ENCODE measurements at places on chromosomes 5 and 9.

DNA sequence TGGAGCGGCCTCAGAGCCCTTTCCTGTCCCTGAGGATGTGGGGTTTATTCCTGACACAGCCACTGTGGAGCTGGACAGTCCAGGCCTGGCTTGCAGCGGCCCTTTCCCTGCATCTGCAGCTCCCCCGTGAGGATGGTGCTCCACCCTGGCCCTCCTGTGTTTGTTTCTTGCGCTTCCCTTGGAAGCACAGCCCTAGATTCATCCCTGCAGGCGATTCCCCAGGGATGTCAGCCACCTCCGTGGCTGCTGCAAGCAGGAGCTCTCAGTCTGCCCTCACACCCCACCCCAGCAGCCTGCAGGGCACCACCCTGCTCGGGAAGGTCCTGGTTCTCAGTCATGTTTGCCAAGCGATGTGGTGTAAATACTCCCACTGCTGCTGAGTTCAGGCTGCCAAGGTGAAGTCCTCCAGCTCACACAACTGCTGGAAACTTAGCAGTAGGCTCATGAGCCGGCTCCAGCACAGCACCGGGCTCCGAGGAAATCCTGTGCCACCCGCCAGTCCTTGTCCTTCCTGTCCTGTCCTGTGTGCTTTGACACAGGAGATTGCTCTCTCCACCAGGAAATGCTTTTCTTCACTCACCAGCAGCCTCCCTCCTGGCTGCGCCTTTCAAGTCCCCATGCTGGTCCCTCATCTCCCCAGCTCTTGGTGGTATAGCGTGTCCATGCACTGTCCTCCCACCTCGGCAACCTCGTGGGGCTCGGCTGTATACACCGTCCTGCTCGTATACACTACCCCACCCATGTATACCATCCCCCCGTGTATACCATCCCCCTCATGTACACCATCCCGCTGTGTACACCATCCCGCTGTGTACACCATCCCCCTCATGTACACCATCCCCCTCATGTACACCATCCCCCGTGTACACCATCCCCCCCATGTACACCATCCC lies 16.2 kb downstream of the ROPN1L start:
- no peak for DNase-seq

DNA sequence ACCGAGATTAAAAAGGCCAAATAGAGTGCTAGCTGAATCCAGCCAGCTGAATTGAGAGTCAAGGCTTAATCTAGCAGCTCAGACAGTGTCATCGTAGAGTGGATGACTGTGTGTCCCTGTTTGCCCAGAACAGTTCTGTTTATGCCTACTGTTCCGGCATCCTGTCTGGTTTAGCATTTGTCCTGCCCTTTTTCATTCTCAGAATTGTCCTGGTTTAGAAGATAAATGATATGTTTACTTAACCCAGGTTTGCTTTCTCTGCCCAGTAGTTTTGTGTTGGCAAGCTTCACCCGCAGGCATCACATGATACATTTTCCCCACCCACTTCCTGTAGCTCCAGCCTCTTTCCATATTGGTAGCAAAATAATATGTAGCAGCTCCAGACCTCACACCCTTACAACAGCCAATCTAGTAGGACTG lies 41.3 kb upstream of the ZSWIM6 start:
- DNase-seq, result no peak

DNA sequence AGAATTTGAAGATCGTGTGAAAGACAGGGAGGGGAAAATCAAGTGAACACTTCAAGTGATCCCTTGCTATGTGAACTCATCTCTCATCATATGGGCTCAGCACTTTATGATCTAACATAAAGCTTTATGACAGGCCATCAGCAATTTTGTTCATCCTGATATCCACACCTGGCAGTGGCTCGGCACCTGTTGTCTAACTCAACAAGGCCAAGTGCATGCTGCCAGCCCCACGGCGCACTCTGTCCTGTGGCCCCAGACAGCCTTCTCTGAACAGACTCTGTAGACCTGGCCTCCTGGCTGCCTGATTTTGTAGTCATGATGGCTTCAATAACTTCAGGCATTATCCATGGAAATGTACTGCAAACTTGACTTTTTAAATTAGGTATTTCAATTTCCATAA lies 106.3 kb downstream of the MEF2C start:
- DNase-seq, result no peak

DNA sequence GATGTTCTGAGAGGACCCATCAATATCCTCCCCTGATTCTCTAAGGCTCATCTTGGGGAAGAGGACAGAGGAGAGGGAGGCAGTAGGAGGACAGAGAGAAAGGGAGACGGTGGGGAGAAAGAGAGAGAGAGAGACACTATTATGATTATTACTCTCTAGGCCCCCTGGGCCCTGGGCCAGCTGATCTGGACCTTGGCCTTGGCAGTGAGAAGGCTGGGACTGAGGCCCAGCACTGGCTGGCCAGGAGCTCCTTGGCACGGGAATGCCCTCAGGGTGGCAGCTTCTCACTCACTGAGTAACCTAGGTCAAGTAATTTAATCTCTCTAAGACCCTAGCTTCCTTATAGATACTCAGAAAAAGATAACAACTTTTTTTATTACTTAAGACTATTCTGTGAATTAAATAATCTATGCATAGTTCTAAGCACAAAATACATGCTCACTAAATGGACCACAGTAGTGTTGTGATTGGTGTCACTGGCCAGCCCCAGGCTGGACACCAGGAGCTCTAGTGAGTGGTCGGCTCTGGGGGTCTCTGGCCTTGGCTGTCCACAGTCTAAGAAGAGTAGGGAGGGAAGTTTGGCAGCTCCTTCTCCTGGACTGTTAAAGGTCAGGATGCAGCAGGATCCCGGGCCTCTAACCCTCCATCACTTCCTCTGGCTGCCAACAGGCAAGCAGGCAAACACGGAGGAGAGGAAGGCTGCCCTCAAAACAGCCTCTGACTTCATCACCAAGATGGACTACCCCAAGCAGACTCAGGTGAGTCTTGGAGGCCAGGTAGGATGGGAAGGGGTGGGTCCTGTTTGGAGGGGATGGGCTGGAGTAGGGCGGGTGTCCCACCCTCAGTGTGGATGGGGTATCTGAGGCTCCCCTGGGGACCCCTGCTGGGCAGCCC lies 50.0 kb downstream of the GSN start:
- no peak for DNase-seq

- no peak for DNase-seq
Observed at GRCh38 chr5:160514866-160515265, 93.2 kb downstream of the PTTG1 start.

- no peak for DNase-seq
Observed at GRCh38 chr9:77697238-77697984, 49.3 kb upstream of the GNA14 start.

- DNase-seq, result peak; percentile 78
Observed at GRCh38 chr9:107755246-107755645, 265.7 kb upstream of the KLF4 start.

DNA sequence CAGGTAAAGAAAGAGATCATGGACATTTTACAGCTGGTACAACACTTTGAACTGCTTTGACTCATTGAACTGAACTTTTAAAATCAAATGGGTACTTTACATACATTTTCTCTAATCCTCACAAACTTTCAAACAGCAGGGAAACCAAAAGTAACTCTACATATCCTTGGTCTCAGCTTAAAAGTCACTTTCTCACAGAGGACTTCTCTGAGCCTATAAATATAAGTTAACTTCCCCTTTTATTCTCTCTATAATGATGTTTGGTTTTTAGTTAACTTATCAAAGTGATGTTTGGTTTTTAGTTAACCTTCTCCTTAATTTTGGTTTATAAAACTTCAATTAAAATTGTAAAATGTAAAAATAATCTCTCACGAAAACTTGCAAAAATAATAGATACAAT lies 209.8 kb downstream of the MCTP1 start:
- no peak for DNase-seq

DNA sequence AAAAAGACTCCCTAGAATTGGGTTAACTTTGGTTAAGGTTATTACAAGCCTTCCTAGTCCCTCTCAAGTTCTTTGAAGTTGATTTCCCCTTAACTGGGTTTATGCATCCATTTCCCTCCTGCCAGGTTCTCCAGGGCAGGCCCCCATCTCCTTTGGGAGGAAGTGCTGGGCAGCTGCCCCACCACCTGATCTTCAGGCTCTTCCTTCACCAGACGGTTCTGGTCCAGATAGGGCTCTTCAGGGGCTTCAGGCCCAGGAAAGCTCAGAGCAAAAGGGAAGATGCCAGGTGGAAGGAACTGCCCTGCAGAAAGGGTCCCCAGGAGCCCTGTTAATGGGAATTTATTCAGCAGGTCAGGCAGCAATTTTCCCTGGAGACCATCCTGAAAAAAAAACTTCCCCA lies 2.1 kb downstream of the SMIM32 start:
- DNase-seq, result no peak

DNA sequence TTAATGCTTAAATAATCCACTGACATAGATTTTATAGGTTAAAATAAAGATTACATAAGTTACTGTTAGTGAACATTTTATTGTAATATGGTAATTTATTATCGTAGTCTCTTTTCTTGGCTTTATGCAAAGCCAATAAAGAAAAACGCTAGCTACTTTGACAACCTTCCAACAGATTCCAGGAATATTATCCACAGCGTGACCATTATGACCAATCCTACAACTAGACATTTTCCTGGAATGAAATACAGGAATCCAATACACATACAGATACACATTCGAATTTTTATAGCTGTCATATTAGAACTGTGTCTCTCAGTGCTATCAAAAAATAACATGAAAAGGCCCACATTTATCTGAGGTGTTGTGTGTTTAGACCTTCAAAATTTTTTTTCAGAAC lies 13.1 kb downstream of the RPS23 start:
- no peak for DNase-seq

DNA sequence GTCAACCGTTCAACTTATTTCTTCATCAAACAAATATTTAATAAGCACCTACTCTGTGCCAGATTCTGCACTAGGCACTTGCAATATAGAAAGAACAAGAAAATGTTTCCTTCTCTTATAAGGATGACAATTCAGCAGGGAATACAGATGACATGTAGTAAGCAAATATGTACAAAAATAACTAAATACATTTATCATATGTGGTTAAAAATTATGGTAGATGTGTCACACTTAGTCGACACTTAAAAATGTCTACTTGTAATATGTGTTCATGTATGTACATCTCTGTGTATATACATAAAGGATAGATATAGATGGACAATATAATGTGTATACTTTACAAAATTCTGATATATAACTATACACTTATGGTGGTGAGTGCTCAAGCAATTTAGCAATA lies 417.0 kb upstream of the MEF2C start:
- DNase-seq, result no peak

- no peak for DNase-seq
Observed at GRCh38 chr9:127463911-127464310, 12.6 kb downstream of the LRSAM1 start.

GRCh38 chr5:12645582-12645981 lies 741.3 kb upstream of the CTNND2 start:
- no peak for DNase-seq

DNA sequence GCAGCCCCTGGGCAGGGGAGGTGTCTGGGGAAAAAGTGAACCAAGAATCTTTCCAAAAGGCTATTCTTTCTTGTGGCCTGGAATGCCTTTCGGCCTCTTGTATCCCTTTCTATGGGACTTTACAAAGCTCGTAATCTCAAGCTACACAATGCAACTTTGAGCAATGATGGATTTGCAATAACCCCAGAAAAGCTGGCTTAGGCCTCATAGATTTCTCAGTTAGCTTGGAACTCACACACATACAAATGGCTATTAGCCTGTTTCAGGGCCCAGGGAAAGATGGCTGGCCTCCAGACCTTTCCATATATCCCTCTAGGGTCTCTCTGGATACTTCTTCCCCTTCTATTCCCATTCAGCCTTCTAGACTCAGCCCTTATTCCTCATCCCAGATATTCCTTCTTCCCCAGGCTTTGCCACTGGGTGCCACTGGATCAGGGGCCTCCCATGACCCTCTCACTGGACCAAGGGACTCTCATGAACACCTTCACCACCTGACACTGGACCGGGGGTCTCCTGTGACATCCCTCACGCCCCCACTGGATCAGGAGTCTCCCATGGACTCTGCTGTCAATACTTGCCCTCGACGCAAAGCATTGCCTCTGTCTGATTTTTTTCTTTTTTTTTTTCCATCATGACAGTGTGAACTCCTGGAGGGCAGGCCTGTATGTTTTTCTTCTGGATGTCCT lies 59.5 kb downstream of the RAD23B start:
- no peak for DNase-seq

DNA sequence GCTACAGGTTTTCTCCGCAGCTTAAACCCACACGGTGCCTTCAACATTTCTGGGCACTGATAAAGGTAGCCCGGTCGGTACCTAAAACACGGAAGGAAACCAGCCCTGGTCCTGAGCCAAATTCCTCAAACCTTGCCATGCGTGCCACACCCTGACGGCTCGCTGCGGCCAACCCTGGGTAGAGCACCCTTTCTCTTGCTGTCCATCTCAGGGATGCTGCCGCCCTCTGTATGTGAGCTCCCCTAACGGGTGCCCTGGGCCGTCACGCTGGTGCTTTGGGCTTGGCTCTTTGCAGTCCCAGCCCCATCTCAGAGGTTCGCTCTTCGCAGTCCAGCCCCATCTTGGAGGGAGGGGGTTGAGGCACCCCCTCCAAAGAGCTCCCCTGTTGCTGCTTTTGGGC lies 43.9 kb downstream of the PNPLA7 start:
- no peak for DNase-seq

DNA sequence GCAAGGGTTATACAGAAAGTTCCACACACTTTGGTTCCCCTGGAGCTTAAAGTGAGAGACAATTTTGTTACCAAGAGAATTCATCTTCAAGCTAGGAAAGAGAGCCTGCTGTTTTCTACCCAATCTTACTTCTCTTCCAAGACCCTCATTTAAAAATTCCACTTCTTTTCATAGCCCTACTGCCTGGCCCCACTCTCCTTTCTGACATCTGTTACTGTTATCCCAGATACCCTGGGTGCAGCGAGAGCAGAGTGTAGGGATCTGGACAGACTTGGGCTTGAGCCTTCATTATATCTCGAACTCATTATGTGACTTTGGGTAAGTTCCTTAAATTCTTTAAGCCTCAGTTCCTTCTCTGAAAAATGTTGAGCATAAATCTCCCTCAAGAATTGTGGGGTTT lies 263.1 kb downstream of the ASTN2 start:
- DNase-seq, result no peak

DNA sequence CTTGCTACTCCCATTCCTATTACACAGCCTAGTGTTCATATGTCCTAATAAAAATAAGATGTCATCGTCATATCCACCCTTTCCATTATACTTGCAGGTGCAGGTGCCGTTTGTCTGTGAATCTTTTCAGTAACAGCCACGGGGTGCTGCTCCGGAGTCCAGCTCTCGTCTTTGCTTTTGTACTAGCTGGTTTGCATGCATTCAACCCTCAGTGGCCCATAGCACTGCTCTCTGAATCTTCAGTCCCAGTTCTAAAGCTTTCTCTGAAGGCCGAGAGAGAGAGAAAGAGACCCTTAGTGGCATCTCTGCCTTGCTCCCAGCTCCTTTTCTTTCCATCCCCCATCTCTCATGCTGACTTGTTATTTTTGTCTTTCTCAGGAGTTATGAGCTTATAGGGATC lies 468.5 kb downstream of the TMEM232 start:
- DNase-seq, result no peak

Measured in H54 (cell line).